Left kidney (tissue), 8 donors: ENCODE measurements at places on chromosomes 2 and 18. TPM values are rescaled to one million over a fixed set of nuclear protein-coding genes. Genes with fewer than 3 reads are reported as not detected.
A peak's percentile ranks its signal among the peaks of the same experiment; 100 is the strongest.

GRCh38 chr2:45983213-45983612, 314.0 kb upstream of the EPAS1 start:
- DNase-seq = no peak

DNA sequence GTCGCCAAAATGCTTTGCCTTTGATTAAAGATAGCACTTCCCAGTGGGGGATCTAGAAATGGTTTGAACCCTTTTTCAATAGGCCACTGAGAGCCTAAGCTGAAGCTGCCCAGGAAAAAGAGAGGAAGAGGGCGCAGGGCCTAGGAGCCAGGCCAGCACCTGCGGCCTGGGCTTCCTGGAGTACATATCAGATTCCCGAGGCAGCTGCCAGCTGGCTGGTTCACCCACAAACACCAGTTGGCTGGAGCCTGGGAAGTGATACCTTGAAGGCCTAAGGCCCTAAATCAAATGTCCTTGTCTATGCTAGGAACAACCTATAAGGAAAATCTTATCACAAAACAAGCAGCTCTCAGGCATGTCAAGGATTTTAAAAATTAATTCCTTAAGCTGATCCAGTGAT, 37.1 kb downstream of the ANKRD44 start:
- peak; percentile 29 for DNase-seq

- no peak for DNase-seq
These were observed 125.6 kb downstream of the NCOA1 start for GRCh38 chr2:24616616-24617015.

DNA sequence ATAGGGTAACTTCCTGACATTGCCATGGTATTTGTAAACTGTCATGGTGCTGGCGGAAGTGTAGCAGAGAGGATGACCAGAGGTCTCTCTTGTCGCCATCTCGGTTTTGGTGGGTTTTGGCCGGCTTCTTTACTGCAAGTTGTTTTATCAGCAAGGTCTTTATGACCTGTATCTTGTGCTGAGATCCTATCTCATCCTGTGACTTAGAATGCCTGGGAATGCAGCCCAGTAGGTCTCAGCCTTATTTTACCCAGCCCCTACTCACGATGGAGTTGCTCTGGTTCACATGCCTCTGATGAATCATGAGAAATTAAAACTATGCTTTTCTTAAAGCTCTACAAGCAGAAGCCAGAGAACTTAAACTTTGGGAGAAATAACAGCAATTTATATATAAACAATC, 12.7 kb upstream of the NFU1 start:
- no peak for DNase-seq

DNA sequence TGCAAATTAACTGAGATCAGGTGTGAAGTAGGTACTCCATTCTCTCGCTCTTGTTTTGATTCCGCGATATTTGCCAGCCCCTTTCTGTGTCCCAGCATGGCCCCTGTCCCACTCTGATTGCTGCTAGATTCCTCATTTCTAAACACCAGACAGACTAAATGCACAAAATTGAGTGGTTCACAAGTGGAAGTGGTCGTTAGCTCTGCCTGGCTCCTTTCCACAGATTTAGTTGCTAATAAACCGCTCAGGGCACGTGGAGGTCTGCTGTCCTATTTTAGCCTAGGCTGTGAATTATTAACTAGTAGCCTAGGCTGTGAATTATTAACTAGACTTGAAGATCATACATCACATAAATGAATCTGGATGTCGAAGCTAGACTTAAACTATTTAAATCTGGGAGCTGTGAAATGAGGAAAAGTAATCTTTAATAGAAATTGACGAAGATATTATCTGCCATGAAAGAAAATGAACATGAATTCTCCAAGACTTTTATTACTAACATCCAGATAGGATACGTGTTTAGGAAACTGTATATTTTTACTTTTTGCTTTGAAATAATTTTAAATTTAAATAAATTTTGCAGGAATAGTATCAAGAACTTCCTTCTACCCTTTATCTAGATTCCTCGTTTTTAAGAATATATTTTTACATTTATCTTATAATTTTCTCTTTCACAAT, 3.7 kb downstream of the IL1RL2 start:
- peak; percentile 53 for DNase-seq

GRCh38 chr18:12423820-12424219, 16.1 kb downstream of the PRELID3A start:
- DNase-seq = no peak

The ELOA2 gene
- not detected for polyA plus RNA-seq

GRCh38 chr2:128390991-128391630, 72.4 kb upstream of the HS6ST1 start:
- no peak for DNase-seq

- DNase-seq = no peak
These were observed 797 bp downstream of the TXNL4A start for GRCh38 chr18:79987566-79987965.
